ENCODE measurements at places on chromosomes 13 and 19.

DNA sequence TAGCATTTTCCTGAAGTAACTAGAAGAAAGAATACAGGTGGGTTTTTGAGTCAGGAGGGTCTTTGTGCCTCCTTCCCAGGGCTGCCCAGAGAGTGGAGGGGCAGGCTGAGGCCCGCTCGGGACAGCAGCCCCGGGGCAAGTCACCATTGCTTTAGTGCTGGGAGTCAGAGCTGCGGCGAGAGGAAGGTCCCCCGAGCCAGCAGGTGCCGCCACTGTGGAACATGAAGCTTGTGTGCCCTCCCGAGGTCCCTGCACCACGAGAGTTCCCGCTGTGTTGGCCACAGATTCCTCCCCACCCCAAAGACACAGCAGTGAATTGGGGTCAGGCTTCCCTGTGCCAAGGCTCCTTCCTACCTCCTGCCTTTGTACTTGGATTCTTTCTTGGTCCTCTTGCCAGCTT is 50.9 kb upstream of the TEX29 start:
- DNase-seq = no peak

- DNase-seq = no peak
Observed at GRCh38 chr13:95128045-95128643, 173.1 kb downstream of the ABCC4 start.

DNA sequence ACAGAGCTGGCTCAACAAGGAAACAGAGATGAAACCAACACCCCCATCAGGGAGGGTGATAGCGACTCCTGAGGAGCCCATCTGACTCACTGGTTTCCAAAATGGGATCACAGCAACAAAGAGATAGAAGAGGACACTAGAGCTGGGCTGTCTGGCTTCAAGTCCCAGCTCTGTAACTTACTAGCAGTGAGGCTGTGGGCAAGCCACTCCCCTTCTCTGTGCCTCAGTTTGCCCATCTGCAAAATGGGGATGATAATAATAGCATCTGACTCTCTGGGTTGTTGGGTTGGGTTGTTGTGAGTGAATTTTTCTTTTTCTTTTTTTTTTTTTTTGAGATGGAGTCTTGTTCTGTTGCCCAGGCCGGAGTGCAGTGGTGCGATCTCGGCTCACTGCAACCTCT is 14.3 kb downstream of the IGSF23 start:
- no peak for DNase-seq

DNA sequence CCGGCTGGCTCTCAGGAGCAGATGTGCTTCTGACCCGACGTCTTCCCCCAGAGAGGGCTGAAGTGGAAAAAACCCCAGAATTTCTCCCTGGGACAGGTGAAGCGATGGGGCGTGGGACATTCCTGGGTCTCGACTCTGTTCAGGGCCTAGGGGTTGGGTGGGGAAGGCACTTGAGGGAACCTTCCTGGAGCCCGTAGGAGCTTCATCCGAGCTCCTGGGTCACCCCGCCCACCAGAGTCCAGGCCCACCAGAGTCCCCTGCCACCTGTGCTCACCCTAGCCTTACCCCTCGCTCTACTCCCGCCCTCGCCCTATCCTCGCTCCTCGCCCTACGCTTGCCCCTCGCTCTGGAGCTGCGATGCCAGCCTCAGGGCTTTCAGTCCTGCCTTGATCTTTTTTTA is 23.2 kb downstream of the EPN1 start:
- no peak for DNase-seq

DNA sequence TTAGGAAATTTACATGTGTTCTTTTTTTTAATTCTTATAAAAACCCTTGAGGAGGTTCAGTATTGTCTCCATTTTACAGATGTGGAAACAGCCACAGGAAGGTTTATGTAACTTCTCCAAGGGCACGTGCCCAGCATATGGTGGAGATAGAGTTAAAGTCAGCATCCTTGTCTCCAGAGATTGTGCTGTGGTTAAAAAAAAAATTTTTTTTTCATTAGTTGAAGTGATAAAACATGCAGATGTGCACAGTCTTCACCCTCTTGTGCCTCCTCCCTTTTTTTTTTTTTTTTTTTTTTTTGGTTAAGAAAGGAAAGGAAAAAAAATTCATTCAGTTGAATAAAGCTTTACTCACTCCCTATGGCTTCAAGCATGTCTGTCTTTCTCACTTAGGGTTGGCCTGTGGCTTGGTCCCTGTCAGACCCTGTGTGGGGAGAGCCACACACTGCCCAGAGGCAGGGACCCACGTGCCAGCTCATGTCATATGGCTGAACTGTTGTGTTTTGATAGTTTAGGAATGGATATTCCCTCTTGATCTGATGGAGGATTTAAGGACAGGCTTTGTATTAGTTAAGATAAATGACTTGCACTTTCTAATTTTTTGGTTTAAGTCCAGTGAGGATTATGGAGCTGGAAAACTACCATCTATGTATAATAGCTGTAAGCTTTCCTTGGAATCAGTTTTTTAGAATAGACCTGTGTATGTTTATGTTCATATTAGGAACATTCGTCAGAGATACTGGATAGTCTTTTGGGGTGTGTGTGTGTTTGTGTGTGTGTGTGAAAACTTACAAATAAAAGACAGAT is 19.3 kb downstream of the RNASEH2B start:
- no peak for DNase-seq

DNA sequence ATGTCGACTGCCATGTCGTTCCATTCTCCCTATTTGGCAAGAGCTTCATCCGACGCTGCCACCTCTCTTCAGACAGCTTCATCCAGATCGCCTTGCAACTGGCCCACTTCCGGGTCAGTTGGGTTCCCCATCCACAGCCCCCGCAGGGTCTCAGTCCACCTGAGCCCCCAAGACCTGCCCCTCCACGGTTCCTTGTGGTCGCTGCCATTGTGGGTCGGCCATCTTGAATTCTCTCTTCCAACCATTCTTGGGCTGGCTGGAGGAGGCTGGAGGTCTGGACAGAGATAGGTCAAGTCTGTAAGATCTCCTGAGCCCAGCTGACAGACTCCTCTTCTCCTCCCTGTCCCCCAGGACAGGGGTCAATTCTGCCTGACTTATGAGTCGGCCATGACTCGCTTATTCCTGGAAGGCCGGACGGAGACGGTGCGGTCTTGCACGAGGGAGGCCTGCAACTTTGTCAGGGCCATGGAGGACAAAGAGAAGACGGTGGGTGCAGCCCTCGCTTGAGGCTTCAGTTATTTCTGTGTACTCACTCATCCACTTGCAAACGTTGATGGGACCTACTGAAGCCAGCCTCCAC is 19.5 kb downstream of the CPT1C start:
- no peak for DNase-seq

- DNase-seq = no peak
Observed at GRCh38 chr19:15296841-15297415, 35.4 kb downstream of the BRD4 start.

DNA sequence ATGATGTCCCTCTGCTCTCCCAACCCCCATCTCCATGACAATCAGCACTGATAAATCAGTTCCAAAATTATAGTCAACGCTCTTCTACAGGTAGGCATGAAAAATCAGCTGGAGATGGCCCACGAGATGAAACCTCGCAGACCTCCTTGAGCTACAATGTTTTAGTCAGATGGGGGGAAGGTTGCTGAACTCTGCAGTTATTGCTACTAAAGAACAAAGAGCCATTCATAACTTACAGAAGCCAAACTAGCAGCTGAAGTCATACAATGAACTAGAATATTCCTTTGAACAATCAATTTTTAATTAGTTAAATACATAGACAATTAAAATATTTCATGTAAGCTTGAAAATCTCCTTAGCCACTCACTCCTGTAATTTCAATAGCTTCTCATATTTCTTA is 179.2 kb downstream of the NHLRC3 start:
- no peak for DNase-seq

GRCh38 chr13:41905600-41906254 is 55.2 kb downstream of the VWA8 start:
- no peak for DNase-seq

- DNase-seq = peak; percentile 52
Observed at GRCh38 chr19:32976223-32976805, 4.3 kb downstream of the FAAP24 start.

DNA sequence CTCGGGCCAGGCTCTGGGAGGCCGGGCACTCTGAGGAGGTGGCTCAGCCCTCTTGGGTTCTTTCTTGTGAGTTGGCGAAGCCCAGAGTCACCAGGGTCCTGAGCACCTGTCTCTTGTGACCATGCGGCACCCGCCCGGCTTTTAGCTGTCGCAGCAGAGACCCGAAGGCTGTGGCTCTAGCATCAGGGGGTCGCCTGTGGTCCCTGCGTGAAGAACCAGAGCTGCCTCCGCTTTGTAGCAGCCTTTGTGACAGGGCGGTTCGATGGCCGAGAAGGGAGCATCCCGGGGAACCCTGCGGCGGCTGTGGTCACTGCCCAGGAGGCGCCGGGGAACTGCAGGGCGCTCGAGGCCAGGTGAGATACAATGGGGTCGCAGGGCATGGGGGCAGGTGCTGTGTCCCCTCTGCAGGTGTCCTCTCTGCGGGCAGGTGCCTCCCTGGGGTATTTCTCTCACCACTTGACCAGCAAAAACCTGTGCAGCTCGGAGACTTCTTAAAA is 10.4 kb downstream of the MCF2L start:
- no peak for DNase-seq

DNA sequence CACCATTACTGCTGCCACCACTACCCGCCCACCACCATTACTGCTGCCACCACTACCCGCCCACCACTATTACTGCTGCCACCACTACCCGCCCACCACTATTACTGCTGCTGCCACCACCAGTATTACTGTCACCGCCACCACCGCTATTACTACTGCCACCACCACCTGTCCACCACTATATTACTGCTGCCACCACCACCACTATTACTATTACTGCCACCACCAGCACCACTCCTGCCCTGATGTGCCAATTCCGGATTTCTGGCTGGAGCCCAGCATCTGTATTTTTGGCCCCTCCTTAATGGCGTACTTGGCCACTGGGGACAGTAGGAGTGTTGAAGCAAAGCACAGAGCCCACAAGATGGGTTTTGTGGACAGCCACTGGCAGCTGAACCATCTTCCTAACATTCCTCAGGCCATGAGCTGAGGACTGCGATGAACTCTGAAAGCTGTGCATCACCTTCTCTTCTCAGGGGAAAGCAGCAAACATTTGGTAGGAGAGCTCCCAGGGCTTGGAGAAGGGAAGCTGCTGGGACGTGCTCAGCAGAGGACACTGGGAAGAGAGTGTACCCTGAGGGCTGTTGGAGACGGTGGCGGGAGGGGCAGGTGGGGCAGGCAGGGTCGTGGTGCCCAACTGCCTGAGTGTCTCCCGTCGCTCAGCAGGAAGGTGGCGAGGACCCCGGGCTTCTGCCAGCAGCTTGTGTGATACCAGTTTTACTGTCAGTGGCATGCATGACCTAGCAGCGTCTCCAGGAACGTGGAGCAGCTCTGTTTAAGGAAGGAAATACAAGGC is 23.0 kb downstream of the CUL4A start:
- no peak for DNase-seq

DNA sequence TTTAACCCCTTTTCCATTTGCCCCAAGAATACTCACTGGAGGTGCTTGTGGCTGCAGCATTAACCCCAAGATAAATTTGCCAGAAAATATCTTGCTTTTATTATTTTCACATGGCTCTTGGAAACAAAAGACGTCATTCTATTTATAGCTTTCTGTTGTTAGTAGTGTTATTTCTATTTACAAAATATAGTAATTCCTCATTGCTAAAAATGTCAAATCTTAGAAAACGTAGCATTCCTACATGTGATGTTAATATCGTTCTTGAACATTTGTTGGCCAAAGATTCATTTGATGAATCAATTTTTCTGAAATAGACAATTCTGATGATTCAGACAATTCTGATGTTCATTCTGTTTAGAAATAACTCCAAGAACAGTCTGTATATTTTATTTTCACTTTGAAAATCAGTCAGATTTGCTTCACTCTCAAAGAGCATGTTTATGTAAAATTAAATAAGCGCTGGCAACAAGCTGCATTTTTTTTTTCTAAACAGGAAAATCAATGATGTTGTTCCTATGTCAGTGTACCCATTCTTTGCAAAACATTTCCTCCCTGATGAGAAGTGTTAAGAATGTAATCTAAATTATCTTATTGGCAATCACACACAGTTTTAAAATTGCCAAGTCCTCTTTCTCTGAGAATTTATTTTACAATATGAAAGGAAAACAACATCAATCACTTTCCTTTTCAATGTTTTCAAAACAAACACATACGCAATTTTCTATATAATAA is 334.0 kb downstream of the KCTD12 start:
- DNase-seq = no peak

DNA sequence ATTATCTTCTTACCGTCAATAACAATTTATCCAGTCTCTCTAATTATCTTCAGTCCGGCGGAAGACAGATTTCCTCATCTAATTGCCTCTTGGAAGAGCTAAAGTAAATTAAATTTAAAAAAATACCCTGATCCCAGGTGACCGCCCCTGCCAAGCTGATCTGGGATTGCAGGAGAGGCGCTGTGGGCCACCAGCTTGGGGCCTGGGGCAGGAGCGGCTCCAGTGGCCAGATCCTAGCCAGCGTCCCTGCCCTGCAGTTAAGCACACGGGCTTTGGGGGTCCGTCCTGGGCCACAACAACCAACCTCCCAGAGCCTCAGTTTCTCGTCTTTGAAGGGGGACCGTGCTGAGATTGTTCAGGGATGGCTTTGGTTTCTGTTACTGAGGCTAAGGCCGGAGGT is 12.4 kb upstream of the TMEM255B start:
- DNase-seq = no peak

DNA sequence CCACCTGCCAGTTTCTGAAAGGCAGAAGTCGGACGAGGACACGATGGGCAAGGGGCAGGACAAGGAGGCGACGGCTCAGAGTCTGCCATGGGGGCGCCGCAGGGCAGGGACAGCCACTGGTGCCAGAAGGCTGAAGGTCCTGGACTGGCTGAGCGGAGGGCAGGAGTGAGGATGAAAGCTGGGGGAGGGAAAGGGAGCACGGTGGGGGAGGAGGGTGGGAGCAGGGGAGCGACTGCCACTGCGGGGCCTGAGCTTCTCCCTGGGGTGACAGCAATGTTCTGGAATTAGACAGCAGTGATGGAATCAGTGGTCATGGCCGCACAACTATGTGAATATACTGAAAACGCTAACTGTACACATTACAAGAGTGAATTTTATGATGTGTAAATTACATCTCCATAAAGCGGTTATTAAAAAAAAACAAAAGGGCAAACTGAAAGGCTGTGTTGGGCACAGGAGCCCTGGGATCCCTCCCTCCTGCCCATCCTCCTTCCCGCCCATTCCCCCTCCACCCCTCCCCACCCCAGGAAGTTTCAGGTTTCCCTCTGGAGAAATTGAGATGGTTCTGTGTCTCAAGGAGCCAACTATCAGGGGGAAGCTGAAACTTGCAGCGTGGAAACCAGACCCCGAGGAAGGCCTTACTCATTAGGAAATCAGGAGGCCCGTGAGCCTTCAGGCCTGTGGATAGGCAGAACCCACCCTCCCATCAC is 15.9 kb downstream of the MLLT1 start:
- no peak for DNase-seq

DNA sequence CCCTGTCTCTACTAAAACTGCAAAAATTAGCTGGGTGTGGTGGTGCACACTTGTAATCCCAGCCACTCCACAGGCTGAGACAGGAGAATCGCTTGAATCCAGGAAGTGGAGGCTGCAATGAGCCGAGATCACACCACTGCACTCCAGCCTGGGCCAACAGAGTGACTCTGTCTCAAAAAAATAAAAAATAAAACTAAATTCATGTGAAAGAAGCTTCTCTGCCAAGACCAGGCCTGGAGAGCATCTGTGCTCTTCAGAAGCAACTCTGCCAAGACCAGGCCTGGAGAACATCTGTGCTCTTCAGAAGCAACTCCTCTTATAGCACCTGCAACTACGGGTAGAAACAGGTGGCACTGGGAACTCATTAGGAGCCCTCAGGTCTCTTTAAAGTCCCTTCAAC is 37.7 kb downstream of the CRYL1 start:
- DNase-seq = no peak

GRCh38 chr13:111531505-111531904 is 211.1 kb downstream of the TEX29 start:
- no peak for DNase-seq
